ENCODE measurements at places on chromosomes 5 and 9.

GRCh38 chr5:64831996-64832395, 63.3 kb downstream of the CWC27 start:
- DNase-seq: no peak

DNA sequence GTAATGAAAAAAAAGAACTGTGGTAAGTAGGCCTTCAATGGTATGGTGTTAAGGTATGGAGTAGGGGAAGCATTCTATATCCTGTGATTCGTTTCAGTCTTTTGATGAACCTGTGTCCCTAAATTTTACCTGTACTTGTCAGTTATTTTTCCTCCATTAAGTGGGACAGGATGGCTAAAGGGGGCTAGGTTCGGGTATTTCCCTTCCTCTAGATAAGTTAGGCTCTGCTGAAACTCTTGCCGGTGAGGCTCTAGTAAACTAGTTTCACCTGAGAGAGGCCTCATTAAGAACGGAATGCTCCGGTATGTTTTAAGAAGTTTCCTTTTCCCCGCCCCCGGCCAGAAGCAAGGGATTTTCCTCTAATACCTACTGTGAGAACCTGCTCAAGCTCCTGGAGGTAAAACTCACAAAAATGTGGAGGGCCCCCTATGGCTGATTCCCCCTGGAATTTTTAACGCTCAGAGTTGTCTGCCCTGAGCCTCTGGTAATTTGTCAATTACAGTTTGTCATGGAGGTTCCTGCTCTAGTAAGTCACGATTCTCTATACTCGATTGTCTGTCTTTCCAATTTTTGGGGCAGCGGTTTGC, 87.7 kb downstream of the MACIR start:
- no peak for DNase-seq

GRCh38 chr9:107131108-107131799, 151.8 kb upstream of the RAD23B start:
- DNase-seq: no peak

- DNase-seq: no peak
Measured at GRCh38 chr5:77640589-77641396, 2.3 kb upstream of the OTP start.

DNA sequence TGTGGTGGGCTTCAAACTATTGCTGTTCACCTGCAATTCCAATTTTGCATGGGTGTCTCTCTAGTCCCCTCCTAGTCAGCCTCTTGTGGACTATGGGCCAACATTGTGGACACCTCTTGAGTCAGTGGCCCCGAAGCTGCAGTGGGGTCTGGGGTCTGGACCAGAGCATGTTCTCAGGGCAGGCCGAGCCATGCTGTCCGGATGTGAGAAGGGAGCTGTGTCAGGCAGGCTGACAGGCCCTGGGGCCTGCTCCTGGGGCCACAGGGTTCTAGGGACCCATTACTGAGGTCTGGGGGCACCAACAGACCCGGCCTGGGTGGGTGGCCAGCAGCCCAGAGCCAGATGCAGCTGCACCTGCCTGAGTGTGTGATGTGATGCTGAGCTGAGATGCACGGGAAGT, 16.5 kb upstream of the IRX4 start:
- no peak for DNase-seq

- no peak for DNase-seq
Measured at GRCh38 chr5:91235271-91235694, 147.8 kb downstream of the ARRDC3 start.

- DNase-seq: no peak
Measured at GRCh38 chr9:88792502-88792901, 198.8 kb upstream of the S1PR3 start.

- DNase-seq: no peak
Measured at GRCh38 chr9:105299190-105299854, 54.9 kb downstream of the SLC44A1 start.

- DNase-seq: no peak
Measured at GRCh38 chr5:179219661-179220620, 125.3 kb downstream of the ADAMTS2 start.

GRCh38 chr5:62680121-62680520, 101.5 kb downstream of the LRRC70 start:
- DNase-seq: no peak

DNA sequence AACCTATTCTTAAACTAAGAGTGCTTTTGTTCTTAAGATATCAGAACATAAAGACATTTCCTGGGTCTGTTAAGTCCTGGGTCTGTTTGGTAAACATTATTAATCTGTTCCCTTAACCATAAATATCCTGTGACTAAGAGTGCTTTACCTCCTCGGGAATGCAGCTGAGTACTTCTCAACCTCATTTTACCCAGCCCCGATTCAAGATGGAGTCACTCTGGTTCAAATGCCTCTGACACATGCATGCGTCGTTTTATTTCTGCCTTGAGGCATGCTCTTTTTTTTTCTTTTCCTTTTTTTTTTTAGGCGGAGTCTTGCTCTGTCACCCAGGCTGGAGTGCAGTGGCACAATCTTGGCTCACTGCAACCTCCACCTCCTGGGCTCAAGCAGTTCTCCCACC, 39.8 kb upstream of the FBXL17 start:
- DNase-seq: no peak

DNA sequence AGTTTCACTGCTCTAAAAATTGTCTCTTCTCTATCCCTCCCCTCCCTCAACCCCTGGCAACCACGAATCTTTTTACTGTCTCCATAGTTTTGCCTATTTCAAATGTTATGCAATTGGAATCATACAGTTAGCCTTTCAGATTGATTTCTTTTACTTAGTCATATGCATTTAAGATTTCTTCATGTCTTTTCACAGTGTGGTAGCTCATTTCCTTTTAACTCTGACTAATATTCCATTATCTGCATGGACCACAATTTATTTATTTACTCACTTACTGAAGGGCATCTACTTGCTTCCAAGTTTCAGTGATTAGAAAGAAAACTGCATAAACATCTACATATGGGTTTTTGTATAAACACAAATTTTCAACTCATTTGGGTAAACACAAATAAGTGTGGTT, 372.3 kb downstream of the CDH18 start:
- DNase-seq: no peak

DNA sequence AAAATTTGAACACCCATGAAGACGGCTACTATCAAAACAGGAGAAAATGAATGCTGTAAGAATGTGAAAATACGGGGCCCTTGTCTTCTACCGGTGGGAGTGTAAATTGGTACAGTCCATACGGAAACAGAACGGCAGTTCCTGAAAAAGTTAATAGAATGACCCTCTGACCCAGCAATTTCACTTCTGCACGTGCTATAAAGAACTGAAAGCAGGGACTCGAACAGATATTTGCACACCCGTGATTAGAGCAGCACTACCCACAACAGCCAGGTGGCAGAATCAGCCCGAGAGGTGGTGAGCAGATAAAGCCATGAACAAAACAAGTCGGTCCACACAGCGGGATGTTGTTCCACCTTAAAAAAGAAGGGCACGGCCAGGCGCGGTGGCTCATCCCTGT, 22.6 kb upstream of the SLC12A7 start:
- no peak for DNase-seq

DNA sequence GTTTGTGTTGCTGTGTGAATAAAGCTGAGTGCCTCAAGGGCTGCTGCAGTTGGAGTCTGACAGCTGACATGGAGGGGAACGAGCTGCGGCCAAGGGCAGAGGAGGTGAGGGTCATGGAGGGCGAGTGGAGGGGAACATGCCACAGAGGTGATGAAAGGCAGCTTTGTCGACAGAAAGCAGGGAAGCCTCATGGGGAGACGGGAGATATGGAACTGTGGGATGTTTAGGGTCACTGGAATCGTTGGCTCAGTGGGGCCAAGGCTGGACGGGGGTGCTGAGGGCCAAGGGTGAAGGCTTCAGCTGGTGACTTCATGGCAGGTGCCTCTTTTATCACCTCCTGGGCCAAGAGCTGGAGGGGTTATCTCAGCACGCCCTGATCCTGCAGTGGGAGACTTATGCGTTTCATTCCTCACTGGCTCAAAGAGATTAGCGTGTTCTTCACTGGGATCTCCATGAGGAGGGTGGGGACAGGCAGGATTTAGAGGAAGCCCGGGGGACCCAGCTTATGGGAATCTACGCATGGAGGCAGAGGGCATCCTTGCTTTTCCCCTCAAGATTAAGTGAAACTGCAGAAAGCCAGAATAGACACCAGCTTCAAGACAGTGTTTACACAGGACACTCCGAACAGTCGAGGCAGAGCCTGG, 42.2 kb downstream of the FAM240B start:
- DNase-seq: no peak

- DNase-seq: no peak
Measured at GRCh38 chr9:6968271-6968670, 210.5 kb downstream of the KDM4C start.

DNA sequence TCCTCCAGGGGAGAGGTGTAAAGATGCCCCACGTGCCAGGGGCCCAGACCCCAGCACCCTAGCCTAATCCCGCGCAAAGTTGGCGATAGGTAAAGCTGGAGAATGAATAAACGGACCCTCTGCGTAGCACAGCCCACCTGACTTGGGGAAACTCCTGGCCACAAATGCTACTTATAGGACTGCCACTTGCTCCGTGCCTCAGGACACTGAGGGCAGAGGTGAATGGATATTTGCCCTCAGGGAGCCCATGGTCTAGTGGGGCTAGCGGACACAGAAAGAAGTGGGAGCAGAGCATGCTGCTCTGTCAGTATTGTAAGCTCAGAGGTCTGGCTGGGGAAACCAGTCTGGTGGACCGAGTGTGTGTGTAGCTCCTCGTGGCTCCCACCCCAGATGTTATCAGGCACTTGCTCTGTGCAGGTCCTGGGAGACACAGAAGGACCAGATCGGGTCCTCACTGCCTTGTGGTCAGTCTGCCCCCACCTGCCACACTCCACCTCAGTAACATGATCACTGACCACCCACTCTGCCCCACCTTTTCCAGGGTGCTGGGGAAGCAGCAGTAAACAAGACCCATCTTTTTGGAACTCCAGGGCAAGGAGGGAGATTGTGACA, 841 bp downstream of the GRK6 start:
- no peak for DNase-seq

GRCh38 chr9:114220061-114220541, 64.8 kb downstream of the COL27A1 start:
- DNase-seq: no peak

DNA sequence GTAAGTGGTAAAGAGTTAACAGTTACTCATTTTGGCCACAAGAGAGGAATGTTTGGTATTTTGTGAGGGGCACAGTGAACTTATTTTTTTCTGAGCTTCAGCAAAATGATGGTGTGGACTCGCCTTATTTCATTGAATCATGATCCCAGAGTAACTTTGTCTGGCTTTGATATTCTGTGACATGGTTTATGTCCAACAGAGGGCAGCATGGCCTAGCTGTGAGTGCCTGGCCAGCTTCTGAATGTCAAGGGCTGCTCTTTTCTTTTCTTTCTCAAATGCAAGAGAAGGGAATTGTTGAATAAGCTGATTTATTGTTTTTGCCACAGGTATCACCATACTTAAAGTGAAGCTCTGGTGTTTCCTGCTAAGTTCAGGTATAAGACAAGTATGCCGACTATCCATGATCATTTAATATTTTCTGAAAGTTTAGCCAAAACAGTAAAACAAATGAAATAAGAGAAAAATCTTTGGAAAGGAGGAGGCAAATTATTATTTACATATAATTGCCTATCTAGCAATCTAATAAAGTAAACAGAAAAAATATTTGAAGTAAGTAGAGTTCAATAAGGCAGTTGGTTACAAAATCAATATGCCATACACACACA, 31.7 kb downstream of the MRPL22 start:
- no peak for DNase-seq

- DNase-seq: no peak
Measured at GRCh38 chr5:131156957-131157356, 8.1 kb downstream of the HINT1 start.

DNA sequence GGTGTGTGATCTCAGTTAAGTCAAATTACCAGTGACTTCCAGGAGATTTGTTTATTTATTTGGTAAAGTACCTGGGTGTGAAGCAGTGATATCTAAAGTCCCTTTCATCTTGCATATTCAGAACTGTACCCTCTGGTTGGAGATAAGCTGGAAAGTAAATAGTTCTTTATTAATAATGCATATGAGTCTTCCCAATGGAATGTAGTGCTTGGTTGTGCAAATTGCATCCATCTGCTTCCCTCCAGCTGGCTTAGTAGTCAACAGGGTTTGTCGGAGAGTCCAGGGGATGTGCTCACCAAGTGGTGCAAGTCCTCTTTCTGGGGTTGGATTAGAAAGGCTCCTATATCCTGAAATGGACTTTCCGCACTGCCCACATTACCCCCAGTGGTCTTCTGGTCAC, 42.0 kb downstream of the TRPM3 start:
- DNase-seq: no peak

- no peak for DNase-seq
Measured at GRCh38 chr9:97545486-97545885, 44.0 kb downstream of the TMOD1 start.

DNA sequence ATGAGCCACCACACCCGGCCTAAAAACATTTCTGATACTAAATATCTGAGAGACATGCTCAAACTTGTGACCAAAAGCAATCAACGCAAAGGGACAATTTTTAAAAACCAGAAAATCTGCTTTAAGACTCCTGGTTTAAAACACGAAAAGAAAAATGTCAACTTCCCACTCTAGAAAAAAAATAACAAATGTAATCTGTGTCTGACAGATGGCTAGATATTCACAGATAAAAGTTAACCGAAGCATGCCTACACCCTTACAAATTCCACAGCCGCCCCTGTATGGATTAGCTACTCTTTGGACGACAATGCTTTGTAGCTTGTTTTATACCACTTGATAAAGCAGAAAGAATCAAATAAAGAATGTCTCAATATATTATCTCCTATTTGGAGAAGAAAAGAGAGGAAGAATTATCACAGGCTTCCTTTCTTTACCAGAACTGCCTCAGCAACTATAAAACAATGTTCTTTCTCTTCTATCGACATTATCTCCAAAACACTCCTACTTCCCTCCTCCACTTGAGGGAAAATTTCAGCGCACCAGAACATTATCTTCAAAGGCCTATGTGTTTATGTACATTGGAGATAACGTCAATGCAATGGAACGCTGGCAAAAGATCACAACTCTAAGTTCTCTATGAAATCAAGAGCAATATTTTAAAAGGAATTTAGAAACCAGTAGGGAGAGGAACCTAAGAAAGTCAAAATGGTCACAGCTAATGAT, 26.2 kb downstream of the CEMIP2 start:
- no peak for DNase-seq

GRCh38 chr5:29805804-29806203, 1387.7 kb upstream of the CDH6 start:
- DNase-seq: no peak

GRCh38 chr9:121298689-121299466, 30.9 kb downstream of the GSN start:
- DNase-seq: no peak

DNA sequence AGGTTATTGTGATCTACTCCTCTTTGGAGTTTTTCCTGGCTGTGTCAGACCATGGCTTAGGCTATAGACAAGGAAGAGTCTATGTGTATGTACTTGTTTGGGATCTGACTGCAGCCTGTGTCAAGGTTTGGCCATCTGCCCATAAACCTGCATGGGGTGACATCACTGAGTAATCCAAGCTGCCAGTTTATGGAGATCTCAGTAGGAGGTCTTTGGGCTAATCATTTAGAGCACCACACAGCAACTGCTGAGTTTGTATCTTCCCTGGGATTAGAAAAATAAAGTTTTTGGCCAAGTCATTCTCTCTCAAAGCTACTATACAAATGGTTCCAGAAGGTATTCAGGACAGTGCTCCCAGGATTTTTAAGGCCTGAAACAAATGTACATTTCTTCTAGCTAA, 65.5 kb upstream of the HSPB3 start:
- no peak for DNase-seq

GRCh38 chr5:128470663-128471062, 67.4 kb downstream of the FBN2 start:
- DNase-seq: no peak

GRCh38 chr5:19044311-19044710, 943.7 kb downstream of the CDH18 start:
- no peak for DNase-seq

Data from stimulated activated CD4-positive, alpha-beta T cell treated with anti-CD3 and anti-CD28 coated beads, TNF-alpha, amount 100 ng/mL, for 1 hour (primary cell).